Stimulated activated CD4-positive, alpha-beta T cell treated with anti-CD3 and anti-CD28 coated beads, Interleukin-2, amount 100 ng/mL, for 48 hours (primary cell): ENCODE measurements at places on chromosomes 4 and X.
A peak's percentile ranks its signal among the peaks of the same experiment; 100 is the strongest.

- DNase-seq, result no peak
Observed at GRCh38 chr4:61786211-61786610, 586.1 kb downstream of the ADGRL3 start.

- no peak for DNase-seq
Observed at GRCh38 chrX:71057848-71058530, 10.1 kb downstream of the SNX12 start.

DNA sequence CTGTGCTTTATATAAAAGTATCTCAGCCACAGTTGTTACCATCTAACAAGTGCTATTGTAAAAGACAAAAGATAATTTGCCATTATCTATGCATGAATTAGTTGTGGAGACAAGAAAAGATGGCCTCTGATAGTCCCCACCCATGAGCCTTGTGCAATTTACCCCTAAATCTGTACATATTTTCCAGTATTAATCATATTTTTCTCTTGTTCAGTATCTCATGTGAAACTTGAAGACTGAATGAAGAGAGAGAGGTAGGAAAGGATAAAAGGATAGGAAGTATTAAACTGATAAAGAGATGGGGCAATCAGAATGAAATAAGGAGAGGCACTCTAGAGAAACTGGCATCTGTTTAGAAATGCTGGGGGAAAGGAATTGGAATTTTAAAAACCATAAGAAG, 3.7 kb downstream of the MYOZ2 start:
- no peak for DNase-seq

DNA sequence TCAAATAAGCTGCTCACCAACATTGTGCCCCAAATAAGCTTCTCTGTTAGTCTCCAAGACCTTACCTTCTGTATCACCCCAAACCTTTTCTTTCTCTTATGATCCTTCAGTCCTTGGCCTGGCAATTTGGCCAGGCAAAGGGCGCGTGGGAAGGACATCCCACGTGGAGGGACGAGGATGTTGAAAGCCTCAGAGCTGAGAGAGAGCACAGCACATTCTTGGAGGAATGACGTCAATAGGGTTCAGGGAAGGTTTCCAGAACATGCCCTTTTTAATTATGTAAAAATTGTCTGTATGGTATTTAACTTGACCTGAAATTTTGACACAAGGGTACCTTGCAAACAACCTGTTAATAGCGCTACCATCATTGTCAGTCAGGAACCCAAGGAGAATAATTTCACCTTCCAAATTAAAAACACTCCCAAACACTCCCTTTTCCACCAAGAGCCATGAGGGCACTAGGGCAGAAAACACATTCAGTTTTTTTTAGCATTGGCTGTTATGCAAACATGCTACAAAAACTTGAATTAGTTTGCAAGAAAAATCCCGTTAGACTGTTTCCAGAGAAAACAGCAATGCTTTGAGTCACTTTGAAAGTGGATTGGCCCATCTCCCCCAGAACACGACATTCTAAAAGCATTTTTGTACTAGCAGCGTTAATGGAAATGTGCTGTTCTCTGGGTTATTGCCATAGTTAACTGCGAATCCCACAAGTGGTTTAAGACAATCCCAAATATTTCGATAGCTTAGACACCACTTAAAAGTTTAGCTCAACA, 183.2 kb upstream of the PUDP start:
- DNase-seq, result no peak

- DNase-seq, result peak; percentile 25
Observed at GRCh38 chr4:3074846-3075651, 568 bp downstream of the HTT start.

GRCh38 chrX:130082244-130083106, 27.8 kb downstream of the ELF4 start:
- DNase-seq, result peak; percentile 66

DNA sequence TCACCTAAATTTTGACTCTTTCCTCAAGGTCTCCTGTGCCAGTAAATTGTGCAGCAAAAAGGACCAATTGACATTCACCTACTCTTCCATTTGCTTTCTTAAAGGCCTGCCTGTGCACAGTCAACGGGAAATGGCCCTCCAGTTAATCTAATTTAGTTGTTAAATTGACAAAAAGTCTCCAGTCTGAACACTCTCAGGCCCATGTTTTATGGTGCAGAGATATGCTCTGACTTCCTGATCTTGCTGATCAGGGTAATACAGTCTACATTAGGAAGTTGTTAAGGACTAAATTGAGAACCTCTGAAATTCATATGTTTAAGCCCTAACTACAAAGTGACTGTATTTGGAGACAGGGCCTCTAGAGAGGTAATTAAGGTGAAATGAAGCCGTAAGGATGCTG, 133.6 kb upstream of the IL15 start:
- DNase-seq, result no peak

DNA sequence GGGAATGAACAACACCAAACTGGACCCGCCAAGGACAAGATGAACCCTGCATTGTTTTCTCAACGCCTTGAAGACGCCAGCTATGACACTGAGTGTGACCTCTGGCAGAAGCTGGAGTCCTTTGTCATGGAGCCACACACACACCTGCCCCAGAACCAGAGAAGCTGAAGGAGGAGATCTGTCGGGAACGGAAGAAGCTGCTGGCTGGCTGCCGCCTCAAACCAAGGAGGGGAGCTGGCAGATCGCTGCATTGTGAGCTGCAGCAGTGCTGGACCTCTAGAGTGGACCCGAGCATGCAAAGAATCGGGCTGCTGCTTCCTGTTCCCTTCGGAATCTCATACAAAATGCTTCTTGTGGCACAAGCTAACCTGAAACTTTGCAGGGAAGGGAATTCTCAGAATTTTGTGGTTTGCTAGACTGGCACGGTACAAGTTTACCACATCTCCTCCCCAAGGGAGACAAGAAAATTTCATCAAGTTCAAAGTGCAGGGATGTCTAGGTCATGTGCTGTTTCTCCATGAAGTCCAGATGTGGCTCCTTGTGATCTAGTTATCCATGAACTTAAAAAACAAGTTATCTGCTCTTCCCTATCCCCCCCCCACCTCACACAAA, 23.4 kb upstream of the GLRB start:
- DNase-seq, result no peak

DNA sequence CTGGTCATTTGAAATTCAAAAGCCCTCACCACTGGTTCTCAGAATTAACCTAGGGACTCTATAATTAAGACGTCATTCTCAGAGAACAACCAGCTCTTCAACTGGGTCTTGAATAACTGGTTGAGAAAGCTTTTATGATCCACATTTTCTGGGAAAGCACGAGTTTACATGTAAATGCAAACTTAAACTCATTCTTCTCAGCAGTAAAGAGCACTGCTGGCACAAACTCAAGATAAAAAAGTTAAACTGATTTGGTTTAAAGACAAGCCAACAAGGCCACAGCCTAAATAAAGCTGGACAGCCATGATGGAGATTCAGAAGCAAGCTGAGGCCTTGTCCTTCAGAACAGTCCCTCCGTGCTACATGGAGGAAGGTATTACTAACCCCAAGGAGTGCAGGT, 13.2 kb downstream of the BST1 start:
- no peak for DNase-seq

DNA sequence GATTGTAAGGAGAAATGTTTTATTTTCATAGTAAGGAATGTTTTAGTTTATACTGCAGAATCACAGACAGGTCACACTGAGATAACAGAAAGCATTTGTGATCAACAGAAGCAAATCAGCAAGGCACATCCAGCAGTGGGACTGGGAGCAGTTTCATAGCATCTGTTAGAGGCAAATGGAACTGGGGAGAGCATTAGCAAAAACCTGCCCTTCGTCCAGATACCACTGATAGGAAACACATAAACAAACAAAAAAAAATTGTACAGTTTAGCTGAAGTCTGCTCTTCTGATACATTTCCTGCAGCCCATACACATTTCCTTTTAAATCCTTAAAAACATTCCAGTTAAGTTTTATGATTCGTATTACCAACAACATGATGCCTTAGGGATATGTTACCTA, 374.3 kb downstream of the PCDH7 start:
- no peak for DNase-seq

DNA sequence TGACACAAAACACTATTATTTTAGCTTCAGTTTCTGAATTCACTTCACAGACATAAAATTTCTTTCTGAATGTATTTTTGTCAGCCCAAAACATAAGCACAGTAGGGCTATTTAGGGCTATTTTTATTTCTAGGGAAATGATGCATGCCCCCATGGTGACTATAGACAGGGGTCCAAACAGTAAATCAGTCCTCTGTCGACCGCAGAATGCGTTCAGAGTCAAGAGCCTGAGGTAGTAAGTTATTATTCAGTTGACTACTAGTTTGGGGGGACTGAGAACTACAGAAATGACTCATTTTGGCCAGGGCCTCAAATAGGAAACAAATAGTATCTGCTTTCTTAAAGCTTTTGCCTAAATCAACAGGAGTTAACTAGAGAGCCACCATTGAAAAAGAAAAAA, 414.4 kb downstream of the AFF2 start:
- DNase-seq, result no peak

GRCh38 chr4:82823062-82823461, 24.5 kb upstream of the SCD5 start:
- DNase-seq, result no peak

DNA sequence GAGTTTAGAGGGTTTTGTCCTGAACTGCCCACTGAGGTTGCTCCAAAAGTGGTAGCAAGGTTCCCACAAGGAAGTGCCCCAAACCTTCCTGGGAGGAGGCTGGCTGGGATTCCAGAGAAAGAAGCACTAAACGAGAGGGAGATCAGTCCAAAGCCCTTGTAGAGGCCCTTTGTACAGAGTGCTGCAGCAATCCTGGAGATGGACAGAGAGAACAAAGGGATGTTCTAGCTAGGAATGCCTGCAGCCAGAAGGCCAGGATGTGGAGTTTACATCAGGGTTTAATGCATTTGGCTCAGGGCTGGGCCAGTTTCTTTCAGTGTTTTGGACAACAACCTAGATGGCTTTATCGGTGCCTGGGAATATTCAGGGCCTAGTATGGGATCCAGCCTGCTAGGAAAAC, 2155.1 kb upstream of the AGA start:
- no peak for DNase-seq

GRCh38 chrX:15242899-15243555, 26.9 kb downstream of the ASB9 start:
- DNase-seq, result peak; percentile 28

DNA sequence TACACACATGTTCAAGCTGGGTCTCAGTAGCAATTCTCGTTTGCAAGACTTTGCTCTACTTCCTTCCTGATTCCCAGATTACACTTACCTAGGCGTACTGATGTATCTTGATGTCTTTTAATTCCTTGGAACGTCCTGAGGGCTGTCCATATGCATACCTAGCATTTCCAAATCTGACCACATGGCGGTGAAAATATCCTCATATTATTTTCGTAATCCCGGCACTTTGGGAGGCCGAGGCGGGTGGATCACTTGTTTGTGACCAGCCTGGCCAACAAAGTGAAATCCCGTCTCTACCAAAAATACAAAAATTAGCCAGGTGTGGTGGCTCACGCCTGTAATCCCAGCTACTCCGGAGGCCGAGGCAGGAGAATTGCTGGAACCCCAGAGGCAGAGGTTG, 1786.3 kb upstream of the TENM3 start:
- no peak for DNase-seq

DNA sequence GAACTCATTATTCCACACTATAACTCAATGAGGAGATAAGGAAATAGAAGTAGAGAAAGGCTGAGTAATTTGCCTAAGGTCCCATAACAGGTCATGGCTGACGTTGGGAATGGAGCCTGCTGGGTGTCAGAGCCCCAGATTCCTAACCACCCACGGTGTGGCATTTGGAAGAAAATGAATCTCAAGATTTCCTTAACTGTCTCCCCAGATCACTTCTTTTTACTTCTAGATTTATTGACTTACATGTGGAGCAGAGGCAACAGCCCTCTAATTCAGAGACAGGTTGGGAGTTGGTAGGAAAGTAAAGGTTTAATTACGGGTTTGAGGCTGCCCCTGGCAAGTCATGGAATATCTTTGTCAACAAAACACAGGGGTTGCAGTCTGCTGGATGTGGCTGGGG, 134.0 kb downstream of the ARHGAP10 start:
- no peak for DNase-seq

DNA sequence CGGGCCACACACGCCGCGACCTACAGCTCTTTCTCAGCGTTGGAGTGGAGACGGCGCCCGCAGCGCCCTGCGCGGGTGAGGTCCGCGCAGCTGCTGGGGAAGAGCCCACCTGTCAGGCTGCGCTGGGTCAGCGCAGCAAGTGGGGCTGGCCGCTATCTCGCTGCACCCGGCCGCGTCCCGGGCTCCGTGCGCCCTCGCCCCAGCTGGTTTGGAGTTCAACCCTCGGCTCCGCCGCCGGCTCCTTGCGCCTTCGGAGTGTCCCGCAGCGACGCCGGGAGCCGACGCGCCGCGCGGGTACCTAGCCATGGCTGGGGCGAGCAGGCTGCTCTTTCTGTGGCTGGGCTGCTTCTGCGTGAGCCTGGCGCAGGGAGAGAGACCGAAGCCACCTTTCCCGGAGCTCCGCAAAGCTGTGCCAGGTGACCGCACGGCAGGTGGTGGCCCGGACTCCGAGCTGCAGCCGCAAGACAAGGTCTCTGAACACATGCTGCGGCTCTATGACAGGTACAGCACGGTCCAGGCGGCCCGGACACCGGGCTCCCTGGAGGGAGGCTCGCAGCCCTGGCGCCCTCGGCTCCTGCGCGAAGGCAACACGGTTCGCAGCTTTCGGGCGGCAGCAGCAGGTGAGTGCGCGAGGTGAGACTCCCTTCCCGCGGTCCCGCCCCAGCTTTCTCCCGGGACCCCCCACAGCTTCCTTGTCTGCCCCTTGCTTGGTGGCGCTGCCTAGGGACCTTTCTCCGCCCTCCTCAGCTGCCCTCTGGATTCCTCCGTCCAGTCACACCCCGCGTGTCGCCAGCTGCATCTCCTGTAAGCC, 678 bp downstream of the BMP3 start:
- DNase-seq, result no peak

- DNase-seq, result no peak
Observed at GRCh38 chrX:138865093-138865649, 153.7 kb upstream of the FGF13 start.

GRCh38 chrX:3252744-3253143, 93.7 kb downstream of the MXRA5 start:
- DNase-seq, result no peak

DNA sequence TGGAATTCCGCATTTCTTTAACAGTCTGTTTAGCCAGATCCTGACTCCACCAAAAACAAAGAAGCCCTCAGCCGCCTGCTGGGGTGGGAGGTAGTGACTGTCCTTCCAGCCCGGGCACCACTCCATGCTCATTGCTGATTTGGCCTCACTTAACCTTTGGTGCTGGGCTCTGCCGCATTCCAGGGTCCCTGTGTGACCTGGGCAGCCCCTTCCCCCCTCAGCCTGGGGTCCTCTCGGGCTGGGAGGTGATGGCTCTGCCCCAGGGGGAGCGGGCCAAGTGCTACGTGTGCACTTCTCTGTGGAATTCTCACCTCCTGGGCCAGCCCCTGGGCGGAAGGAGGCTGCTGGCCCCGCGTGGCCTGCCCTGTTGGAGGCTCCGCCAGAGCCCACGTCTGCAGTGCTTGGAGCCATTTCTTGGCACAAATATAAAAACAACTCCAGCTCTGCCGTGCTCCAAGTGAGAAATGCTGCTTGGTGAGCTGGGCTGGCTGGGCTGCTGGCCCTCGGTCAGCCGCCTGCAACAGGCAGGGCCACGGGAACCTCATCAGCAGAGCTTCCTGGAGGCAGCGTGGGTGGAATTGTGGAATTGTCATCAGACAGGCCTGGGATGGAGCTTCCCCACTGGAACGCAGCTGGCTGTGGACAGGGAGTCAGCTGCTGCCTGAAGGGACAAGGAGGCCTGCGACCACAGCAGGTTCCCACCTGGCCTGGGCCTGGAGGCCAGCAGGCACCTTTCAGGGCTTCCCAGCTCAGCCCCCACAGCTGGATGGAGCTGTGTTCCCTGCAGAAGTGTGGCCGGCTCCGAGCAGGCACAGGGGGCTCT, 66.0 kb downstream of the TRMT44 start:
- DNase-seq, result no peak
